ENCODE measurements at places on chromosomes 4 and X.

DNA sequence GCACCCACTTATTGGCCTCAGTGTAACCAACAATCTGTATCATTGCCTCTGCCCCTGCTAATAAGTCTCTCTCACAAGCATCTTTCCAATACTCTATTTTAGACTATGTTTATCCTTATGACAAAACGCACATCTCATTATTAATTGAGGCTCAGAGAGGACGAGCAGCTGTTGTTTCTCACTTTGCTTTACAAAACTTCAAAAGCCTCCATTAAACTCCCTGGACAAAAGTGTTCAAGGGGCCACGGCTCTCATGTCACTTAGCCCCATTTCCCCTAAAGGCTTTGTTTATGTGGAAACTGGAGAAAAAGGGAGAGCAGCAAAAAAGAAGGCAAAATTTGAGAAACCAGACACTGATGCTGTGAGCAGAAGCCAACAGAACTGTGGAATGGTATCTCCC, 180.0 kb upstream of the LNX1 start:
- no peak for DNase-seq

DNA sequence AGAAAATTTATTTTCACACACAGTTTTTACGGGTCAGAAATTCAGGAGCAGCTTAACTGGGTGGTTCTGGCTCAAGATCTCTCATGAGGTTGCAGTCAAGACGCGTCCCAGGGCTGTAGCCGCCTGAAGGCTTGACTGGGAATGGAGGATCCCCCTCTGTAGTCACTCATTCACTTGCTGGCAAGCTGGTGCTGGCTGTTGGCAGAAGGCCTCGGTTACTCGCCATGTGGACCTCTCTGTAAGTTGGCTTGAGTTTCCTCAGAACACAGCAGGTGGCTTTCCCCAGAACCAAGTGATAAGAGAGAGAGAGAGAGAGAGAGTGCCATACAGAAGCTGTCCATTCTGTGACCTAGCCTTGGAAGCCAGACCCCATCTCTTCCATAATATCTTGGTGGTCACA, 132.8 kb downstream of the DCLK2 start:
- no peak for DNase-seq

- DNase-seq = no peak
Observed at GRCh38 chr4:48343551-48343950, 2.2 kb downstream of the SLAIN2 start.

DNA sequence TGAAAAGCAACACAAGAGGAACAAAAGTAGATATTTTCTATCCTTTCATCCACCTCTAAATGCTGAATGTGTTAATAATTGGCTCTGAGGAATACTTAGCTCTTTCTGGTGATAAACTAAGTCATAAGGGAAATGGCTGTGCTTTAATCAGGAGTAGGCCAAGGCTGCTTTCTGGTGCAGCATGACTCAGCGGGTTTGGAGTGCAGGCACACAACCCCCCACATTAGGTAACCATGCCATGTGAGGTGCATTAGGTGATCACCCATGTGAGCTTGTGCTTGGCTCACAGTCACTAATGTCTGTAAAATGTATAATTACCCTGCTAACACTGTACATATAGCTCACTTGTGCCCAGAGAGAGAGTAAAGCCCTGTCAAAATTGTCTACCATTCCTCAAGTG, 57.2 kb downstream of the USP38 start:
- DNase-seq = no peak

DNA sequence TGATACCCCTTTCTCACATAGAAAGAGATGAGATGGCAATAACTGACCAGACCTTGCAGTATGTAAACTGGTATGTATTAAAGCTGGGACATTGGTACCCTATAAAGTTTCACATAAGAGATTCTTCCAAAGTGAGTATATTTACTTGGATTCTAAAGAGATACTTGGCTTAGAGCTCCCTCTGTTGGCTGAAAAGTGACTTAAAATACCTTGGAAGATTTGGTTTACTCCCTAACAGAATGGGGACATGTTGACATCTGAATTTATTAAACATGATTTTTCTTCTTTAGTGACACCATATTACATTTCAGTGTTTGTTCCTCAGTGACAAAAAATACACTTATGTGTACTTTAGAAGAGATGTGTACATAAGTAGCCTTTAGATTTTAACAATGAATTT, 47.9 kb upstream of the RGN start:
- DNase-seq = peak; percentile 0

DNA sequence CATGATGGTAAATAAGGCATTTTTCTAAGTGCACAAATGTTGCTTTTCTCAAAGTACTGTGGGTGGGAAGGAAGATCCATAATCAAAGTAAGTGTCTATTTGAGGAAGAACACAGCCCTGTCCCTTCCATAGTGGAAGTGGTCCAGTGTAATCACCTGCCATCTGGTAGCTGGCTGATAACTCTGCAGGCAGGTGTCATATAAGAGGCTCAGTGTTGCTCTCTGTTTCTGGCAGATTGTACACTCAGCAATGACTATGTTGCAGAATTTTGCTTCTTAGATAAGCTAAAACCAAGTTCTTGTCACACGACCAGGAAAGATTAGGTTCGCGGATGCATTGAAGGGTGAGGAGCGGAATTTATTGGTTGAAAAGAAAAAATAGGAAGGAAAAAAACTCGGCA, 20.9 kb downstream of the SAGE1 start:
- DNase-seq = no peak

DNA sequence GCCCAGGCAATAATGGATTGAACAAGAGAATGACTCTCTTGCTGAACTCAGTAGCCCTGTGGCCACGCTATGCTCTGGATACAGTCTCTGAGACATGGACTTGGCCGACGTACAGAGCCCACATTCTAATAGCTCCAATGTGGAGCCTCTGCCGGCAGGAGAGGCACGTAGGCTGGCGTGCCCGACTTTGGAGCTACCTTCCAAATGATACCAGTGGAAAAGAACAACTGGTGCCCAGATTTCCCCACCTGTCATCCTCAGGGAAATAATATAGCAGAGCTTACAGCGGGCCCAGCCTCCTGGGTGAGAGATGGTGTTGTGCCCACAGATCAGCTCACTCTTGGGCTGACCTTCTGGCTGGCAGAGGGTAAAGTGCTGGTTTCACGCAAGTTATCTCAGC, 10.6 kb downstream of the NDP start:
- DNase-seq = no peak

DNA sequence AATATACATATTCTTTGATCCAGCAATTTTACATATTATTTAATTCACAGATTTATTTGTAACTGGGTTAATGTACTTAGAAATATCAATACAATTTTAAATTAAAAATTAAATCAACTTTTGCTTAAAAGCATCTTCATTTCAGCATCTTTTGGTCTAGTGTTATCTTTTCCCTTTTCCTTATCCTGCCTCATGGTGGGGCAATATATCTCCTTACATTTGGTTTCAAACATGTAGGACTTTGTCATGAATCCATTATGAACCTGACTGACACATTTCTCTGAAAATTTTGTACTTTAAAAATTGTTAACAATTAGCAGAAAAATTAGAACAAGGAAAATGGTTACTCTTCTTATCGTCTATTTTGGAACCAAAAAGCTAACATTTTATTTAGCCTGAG, 42.8 kb upstream of the ANK2 start:
- DNase-seq = no peak

DNA sequence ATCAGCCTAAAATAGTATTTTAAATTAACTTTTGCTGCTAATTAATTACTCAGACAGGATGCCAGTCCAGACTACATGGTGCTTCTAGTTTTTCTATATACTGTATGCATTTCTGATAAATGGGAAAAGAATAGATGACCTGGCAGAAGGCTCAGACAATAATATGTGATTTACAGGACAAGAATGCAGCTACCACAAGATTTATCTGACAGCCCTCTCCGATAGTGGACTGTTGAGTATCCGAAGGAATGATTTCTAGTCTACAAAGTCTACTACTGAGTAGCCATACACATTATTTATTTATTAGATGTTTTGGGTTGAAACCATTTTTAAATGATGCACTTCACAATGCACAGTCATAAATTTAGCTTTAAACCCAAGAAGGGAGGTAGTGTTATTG, 212.8 kb downstream of the MAB21L2 start:
- DNase-seq = no peak

DNA sequence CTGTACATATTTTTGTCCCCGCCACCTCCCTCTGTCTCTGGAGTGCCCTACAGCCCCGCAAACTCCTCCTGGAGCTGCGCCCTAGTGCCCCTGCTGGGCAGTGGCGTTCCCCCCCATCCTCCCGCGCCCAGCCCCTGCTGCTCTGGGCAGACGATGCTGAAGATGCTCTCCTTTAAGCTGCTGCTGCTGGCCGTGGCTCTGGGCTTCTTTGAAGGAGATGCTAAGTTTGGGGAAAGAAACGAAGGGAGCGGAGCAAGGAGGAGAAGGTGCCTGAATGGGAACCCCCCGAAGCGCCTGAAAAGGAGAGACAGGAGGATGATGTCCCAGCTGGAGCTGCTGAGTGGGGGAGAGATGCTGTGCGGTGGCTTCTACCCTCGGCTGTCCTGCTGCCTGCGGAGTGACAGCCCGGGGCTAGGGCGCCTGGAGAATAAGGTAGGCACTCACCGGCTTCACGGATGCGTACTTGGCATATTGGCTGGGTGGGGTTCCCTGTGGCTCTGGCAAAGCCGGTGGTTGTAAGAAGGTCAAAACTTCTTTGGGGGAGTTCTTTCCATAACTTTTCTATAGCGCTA, 653 bp downstream of the HHIP start:
- DNase-seq = no peak

- DNase-seq = no peak
Observed at GRCh38 chrX:103120748-103121147, 27.8 kb upstream of the NXF3 start.

GRCh38 chrX:138858438-138858837, 146.9 kb upstream of the FGF13 start:
- no peak for DNase-seq

DNA sequence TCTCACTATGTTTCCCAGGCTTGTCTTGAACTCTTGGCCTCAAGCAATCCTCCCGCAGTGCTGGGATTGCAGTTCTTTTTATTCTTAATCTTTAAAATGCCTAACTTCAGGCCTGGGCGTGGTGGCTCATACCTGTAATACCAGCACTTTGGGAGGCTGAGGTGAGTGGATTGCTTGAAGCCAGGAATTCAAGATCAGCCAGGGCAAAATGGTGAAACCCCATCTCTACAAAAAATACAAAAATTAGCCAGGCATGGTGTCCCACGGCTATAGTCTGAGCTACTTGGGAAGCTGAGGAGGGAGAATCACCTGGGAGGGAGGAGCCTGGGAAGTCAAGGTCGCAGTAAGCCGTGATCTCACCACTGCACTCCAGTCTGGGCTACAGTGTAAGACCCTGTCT, 45.9 kb downstream of the PLS3 start:
- DNase-seq = no peak

GRCh38 chrX:73076838-73077237, 2.5 kb downstream of the PABPC1L2A start:
- DNase-seq = no peak

- DNase-seq = no peak
Observed at GRCh38 chr4:6681191-6681590, 12.5 kb upstream of the S100P start.

DNA sequence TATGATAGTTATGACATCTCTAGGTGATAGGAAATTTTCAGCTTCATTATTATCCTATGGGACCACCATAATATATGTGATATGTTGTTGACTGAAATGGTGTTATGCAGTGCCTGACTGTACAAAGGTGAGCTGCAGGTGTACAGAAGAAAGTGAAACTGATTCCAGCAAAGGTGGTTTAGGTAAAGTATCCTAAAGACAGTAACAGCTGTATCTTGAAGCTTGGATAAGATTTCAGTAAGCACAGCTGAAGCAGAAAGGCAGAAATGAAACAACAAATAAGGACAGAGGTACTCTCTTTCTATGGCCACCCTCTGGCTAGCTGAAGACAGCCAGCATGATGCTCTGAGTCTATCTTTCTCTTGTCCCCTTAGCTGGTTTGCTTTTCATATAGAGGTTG, 30.0 kb upstream of the PGK1 start:
- no peak for DNase-seq

GRCh38 chr4:8191136-8191747, 7.8 kb upstream of the SH3TC1 start:
- no peak for DNase-seq

GRCh38 chr4:145984563-145984962, 45.9 kb upstream of the ZNF827 start:
- DNase-seq = no peak

- no peak for DNase-seq
Observed at GRCh38 chr4:107863850-107864371, 39.2 kb downstream of the SGMS2 start.

All from effector memory CD8-positive, alpha-beta T cell (primary cell).